HuH-7 (cell line): ENCODE measurements at places on chromosomes 7 and 10.

GRCh38 chr7:70596598-70596913 is 535.4 kb upstream of the GALNT17 start:
- no peak for DNase-seq

- no peak for DNase-seq
These were observed 153.4 kb upstream of the GDF10 start for GRCh38 chr10:47146572-47146971.

DNA sequence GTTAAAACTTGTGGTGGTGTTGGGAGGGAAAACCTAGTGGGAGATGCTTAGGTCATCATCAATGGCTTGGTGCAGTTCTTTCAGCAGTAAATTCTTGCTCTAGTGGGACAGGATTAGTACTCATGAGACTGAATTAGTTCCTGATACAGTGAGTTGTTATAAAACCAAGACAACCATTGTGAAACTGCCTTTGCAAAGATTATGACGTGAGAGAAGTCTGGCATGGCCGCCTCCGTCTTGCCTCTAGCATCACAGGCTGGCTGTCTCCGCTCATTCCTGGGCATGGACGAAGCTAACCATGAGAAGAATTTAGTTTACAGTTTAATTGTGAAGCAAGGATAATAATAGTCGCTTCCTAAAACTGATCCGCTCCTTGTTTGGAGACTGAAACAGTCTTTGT is 186.4 kb downstream of the KIF20B start:
- no peak for DNase-seq

GRCh38 chr10:127745861-127746260 is 8.9 kb downstream of the FOXI2 start:
- DNase-seq, result no peak

GRCh38 chr10:80655898-80656297 is 118.2 kb downstream of the SH2D4B start:
- DNase-seq, result no peak

GRCh38 chr7:76343294-76343930 is 15.4 kb downstream of the YWHAG start:
- DNase-seq, result no peak

DNA sequence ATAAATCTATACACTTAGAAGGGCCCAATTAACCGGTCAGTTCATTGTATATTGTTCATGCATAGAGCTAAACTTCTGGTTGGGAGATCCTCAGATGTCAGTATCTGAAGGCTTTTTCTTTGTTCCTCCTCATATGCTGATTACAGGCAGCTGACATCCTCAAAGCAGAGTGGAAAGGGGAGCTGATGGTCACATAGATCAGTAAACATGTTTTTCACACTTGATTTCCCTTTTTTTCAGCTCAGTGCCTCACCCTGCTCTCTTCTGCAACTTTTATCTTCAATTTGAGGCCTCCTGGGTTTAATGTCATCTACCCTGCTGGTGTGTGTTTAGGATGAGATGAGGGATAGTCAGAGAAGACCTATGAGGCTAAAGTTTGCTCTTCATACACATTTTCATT is 297.9 kb upstream of the FZD1 start:
- no peak for DNase-seq

DNA sequence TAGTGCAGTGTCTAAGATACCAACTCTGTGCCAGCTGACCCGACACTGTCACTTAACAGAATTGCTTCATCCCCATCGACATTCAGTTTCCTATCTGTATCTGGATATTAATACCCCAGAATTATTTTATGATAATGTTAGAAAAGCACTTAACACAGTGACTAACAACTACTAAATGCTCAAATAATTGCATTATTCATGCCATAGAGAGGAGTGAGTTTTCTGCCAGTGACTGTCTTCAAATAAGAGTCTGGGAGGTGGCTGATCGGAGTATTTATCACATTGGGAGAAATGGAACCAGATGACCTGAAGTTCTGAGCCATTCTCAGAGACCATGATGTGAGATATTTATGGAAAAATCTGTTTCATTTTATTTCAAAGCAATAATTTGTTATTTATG is 65.7 kb downstream of the NHLRC2 start:
- no peak for DNase-seq

GRCh38 chr7:78396210-78396609 is 597.6 kb downstream of the PHTF2 start:
- DNase-seq, result no peak

- DNase-seq, result no peak
These were observed 99.0 kb upstream of the EGR2 start for GRCh38 chr10:62915158-62915557.

DNA sequence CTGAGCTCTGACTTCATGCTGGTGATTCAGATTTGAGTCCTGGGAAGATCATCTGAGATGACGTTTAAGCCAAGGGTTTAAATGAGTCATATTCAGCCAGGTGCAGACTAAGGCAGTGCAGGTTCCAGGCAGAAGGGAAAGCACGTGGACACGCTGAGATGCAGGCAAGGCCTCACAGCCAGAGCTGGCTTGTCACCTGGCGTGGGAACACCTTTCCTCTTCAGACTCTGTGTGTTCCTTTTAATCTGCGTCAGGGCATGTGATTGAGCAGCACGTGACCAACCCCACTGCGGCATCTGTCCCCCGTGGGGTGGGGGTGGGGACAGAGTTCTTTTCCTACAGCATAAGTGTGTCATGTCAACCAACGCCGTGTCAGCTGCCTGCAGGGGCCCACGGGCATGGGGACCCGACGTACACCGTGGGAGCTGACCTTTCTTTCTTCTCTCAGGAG is 10.7 kb upstream of the IDI2 start:
- DNase-seq, result no peak

GRCh38 chr10:77037735-77038403 is 599.7 kb downstream of the KCNMA1 start:
- no peak for DNase-seq

- DNase-seq, result no peak
These were observed 4.5 kb downstream of the GRID1 start for GRCh38 chr10:86362129-86362527.

GRCh38 chr7:50591480-50592438 is 26.6 kb upstream of the DDC start:
- DNase-seq, result no peak

DNA sequence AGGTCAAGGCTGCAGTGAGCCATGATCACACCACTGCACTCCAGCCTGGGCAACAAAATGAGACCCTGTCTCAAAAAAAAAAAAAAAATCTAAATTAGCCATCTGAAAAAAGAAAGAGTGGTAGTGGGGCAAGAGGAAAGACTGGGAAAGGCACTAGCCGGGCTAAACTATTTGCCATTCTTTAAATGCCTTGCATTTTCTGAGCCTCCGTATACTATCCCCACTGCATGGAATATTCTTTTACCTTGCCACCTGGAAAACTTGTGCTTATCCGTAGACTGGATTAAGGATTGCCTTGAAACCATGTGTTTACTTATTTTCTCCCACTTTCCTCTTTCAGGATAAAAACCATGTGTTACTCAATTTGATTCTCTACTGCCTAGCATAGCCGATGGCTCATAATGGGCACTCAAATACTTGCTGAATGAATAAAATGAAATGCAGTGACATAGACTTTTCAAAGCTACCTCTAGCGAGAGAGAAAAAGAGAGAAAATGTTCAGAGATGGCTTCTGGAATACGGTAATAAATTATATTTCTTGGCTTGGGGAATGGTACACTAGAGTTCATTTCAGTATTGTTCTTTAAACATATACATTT is 30.6 kb downstream of the HYCC1 start:
- DNase-seq, result no peak

GRCh38 chr7:129423700-129424410 is 10.4 kb upstream of the STRIP2 start:
- DNase-seq, result no peak

GRCh38 chr7:106370542-106370941 is 85.8 kb upstream of the NAMPT start:
- no peak for DNase-seq

GRCh38 chr7:75843613-75844116 is 30.1 kb upstream of the CCL24 start:
- no peak for DNase-seq

GRCh38 chr7:69192134-69192533 is 406.1 kb upstream of the AUTS2 start:
- no peak for DNase-seq

GRCh38 chr10:132329565-132330485 is 2.2 kb upstream of the LRRC27 start:
- DNase-seq, result no peak

DNA sequence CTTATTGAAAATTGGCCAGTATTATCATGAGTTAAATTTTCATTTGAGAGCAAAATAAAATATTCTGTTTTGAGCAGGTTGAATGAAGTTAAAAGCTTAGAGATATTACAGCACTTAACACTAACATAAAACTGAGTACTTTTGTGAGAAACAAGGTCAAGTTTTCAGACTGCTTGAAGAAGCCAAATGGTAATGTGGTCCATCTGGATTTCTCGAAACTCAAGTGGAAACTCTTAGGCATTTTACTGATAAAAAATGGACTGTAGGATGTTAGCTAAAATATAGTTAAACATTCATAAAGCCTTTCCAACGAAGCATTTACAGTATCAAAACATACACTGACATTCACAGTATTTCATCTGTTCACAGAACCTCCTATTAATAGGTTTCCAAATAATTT is 528.1 kb upstream of the SEMA3D start:
- no peak for DNase-seq

DNA sequence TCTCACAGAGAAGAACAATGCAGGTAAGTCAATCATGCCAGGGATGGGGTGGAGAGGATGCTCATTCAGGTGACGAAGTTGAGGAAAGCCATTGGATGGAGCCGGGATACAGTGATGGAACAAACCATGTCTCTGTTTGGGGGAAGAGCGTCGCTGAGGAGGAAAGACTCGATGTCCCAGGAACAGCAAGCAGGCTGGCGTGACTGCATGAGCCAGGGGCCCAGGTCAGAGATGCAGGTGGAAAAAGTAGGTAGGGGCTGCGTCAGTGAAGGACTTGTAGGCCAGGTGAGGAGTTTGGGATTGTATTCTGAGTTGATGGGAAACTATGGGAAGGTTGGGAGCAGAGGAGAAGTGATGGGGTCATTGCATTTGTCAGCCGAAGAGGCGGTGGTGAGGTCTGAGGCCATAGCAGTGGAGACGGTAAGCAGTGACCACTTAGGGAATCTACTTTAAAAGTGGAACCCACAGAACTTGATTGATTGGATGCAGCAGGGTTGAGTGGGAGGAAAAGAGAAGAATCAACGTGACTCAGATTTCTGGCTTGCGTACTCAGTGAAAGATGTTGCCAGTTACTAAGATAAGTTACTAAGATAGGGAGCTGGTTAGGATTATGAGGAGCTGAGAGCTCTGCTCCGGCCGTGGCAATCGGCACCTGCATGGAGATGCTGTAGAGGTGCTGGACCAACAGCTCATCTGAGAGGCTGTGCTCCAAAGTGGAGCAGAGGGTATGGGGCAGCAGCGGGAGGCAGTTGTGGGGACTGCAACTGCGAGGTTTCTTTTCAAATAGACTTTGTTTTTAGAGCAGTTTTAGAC is 12.5 kb upstream of the IL2RA start:
- no peak for DNase-seq
